A549 treated with AZD2906 at 1 μM for 4 hours (cell line): ENCODE measurements at places on chromosomes 3 and 15. TPM values are rescaled to one million over a fixed set of nuclear protein-coding genes. Genes with fewer than 3 reads are reported as not detected.

HIGD2B gene
- not detected in 5 replicates for total RNA-seq

MBD4 gene
- total RNA-seq, result 14.8 to 19.9 TPM (median 17.8 TPM) in 5 replicates

FOXL2NB gene
- 0.68 to 1.1 TPM (median 0.95 TPM) in 5 replicates for total RNA-seq

ARNT2 gene
- total RNA-seq, result 14.2 to 17.1 TPM (median 16.3 TPM) in 5 replicates

CCR2 gene
- total RNA-seq, result not detected in 5 replicates

DBR1 gene
- 12.2 to 14.6 TPM (median 12.8 TPM) in 5 replicates for total RNA-seq

GOLGA6L2 gene
- not detected in 5 replicates for total RNA-seq

TAGLN3 gene
- total RNA-seq, result 0.05 TPM in 1 of 5 replicates, not detected in the others

CPNE9 gene
- total RNA-seq, result 0.08 to 0.29 TPM (median 0.15 TPM) in 5 replicates

SLC22A13 gene
- total RNA-seq, result 0.06 to 0.14 TPM (median 0.09 TPM) in 4 of 5 replicates, not detected in the other

LYZL4 gene
- not detected in 5 replicates for total RNA-seq

DPPA2 gene
- total RNA-seq, result not detected in 5 replicates

ACAN gene
- 0.66 to 1.4 TPM (median 0.94 TPM) in 5 replicates for total RNA-seq

NKIRAS1 gene
- 10.9 to 13.3 TPM (median 11.9 TPM) in 5 replicates for total RNA-seq

NEIL1 gene
- total RNA-seq, result 1.4 to 3.8 TPM (median 3.0 TPM) in 5 replicates

CNTN4 gene
- total RNA-seq, result not detected in 5 replicates

RHOV gene
- 2.9 to 4.4 TPM (median 3.7 TPM) in 5 replicates for total RNA-seq

CLSTN2 gene
- 0.02 to 0.07 TPM (median 0.02 TPM) in 5 replicates for total RNA-seq

CELSR3 gene
- 3.1 to 4.6 TPM (median 3.9 TPM) in 5 replicates for total RNA-seq

ACTRT3 gene
- 2.6 to 3.3 TPM (median 3.1 TPM) in 5 replicates for total RNA-seq

GOLGA6L7 gene
- not detected in 5 replicates for total RNA-seq

TGM4 gene
- 0.13 to 0.23 TPM (median 0.19 TPM) in 5 replicates for total RNA-seq

HCN4 gene
- total RNA-seq, result 0.26 to 0.38 TPM (median 0.30 TPM) in 5 replicates

SERP1 gene
- total RNA-seq, result 52.0 to 112 TPM (median 99.8 TPM) in 5 replicates

PRR20G gene
- 1.4 to 2.8 TPM (median 2.6 TPM) in 5 replicates for total RNA-seq

CPLX3 gene
- not detected in 5 replicates for total RNA-seq

DCBLD2 gene
- total RNA-seq, result 188 to 259 TPM (median 218 TPM) in 5 replicates

CRYGS gene
- 0.39 to 0.85 TPM (median 0.63 TPM) in 5 replicates for total RNA-seq

PTH1R gene
- 0.72 to 2.3 TPM (median 1.4 TPM) in 5 replicates for total RNA-seq

THAP10 gene
- 4.1 to 6.1 TPM (median 4.7 TPM) in 5 replicates for total RNA-seq

ARHGAP11A gene
- total RNA-seq, result 45.6 to 92.6 TPM (median 60.3 TPM) in 5 replicates

NOX5 gene
- 0.17 to 0.35 TPM (median 0.23 TPM) in 5 replicates for total RNA-seq

ACSBG1 gene
- total RNA-seq, result 0.10 to 0.48 TPM (median 0.26 TPM) in 5 replicates

RBP2 gene
- total RNA-seq, result not detected in 5 replicates

CCDC13 gene
- total RNA-seq, result 0.26 to 0.50 TPM (median 0.45 TPM) in 5 replicates

ITGB5 gene
- total RNA-seq, result 420 to 491 TPM (median 475 TPM) in 5 replicates

ATP8B4 gene
- total RNA-seq, result 1.0 to 1.2 TPM (median 1.0 TPM) in 5 replicates

ANKUB1 gene
- total RNA-seq, result not detected in 5 replicates

TUSC7 gene
- not detected in 5 replicates for total RNA-seq

NAALADL2 gene
- total RNA-seq, result 0.09 to 0.28 TPM (median 0.15 TPM) in 4 of 5 replicates, not detected in the other

ATXN7 gene
- 4.0 to 5.9 TPM (median 4.8 TPM) in 5 replicates for total RNA-seq

BCL2A1 gene
- 7.7 to 13.0 TPM (median 9.7 TPM) in 5 replicates for total RNA-seq

PIGZ gene
- total RNA-seq, result 1.2 to 1.7 TPM (median 1.4 TPM) in 5 replicates

TMIE gene
- 0.07 to 0.17 TPM (median 0.12 TPM) in 5 replicates for total RNA-seq
